T-cell (primary cell): ENCODE measurements at places on chromosomes 1 and 21. TPM values are rescaled to one million over a fixed set of nuclear protein-coding genes. Genes with fewer than 3 reads are reported as not detected.

GPATCH3 gene
- 28.6 TPM for total RNA-seq

GRCh38 chr1:51666478-51666877 is 49.6 kb downstream of the OSBPL9 start:
- DNase-seq = no peak

GRCh38 chr1:19448491-19449439 is 36.6 kb downstream of the CAPZB start:
- no peak for DNase-seq

DNA sequence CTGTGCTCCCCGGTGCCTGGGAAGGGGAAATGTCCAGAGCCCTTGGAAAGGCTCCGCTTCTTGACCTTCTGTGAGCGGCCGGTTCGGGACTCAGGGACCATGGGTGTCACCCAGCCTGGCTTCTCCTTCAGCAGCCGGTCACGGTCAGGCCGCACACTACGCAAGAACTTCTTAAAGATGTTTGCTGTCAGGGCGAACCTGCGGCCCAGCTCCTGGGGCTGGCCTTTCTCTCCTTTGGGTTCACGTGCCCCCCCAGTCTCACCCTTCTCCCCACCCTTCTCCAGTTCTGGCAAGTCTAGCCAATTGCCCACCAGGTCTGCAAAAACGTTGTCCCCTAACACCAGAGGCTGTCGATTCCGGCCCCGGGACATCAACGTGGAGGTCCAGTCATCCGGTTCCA is 12.1 kb downstream of the INKA2 start:
- DNase-seq = no peak

SPATA17 gene
- not detected for total RNA-seq

DNA sequence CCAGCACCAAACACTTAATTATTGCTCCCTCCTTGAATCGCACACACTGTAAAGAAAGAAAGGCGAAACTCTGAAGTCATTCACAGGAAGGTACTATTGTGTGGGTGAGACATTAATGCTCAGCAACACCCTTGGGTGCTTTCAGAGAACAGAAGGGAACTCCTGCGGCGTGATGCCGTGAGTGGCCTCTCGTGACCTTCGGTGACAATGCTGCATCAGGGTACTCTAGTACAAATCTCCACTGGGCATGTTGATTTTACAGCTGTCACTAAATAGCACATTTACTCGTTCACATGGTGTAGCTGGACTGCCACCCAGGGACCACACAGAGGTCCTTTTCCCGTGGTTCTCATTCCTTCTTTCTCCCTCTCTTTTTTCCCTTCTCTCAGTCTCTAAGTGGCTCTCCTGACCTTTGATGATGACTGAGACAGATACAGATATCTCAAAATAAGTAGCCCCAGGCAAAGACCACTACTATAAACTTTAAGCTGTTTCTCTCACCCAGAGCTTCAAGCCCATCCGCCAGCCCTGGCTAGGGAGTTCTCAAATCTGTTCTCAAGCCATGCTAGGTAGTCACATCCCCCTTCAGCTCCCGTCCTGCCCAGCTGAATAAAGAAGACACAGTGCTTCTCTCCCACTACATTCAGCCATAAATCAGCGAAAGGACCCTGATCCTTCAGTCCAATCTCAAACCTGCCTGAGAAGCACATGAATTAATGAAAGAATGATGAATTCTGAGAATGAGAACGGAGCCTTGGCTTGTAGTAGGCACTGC is 223.4 kb upstream of the FMN2 start:
- no peak for DNase-seq

- DNase-seq = no peak
Measured at GRCh38 chr1:228510101-228510802, 23.1 kb downstream of the RNF187 start.

GRCh38 chr1:23798662-23799142 is 1.9 kb downstream of the GALE start:
- DNase-seq = no peak

TMIGD3 gene
- total RNA-seq = not detected

GRCh38 chr1:229951856-229952534 is 115.0 kb upstream of the GALNT2 start:
- DNase-seq = no peak

- no peak for DNase-seq
Measured at GRCh38 chr1:14498839-14499238, 99.6 kb upstream of the KAZN start.

OR2L13 gene
- total RNA-seq = not detected

DNA sequence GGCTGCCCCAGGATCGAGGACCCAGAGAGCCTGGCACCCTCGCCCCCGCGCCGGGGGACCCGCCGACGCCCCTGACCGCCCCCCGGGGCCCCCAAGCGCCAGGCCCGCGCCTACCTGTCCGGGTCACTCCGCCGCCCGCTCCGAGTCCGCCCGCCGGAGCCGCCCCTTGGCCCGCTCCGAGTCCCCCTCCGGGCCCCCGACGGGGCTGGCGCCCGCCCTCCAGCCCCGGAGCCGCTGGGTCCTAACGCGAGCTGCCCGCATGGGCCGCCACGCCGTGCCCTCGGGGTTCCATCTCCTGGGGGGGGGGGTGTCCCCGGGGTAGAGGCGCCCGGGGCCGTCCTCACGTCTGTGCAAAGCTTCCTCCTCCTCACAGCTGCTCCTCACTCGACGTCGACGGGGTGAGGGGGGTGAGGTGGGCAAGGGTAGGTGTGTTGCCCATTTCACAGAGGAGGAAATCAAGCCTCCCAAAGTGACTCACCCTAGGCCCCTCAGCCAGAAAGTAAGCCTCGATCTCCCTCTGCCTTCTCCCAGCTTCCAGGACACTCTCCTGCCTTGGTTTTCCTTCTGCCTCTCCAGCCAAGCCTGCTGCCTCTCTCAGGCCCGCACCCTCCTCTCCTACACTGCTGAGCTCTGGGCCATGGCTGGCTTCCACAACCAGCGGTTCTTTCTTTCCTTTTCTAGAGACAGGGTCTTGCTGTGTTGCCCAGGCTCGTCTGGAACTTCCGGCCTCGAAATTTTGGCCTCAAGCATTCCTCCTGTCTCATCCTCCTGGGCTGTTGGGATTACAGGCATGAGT is at the start of gene MFAP2:
Gene MFAP2, minus strand, starts transcription at position 148 of the 796 bp plus-strand sequence. CDS start 2,347 bp downstream, outside the sequence.
- no peak for DNase-seq

TMEM200B gene
- total RNA-seq = not detected

MPL gene
- not detected for total RNA-seq

DNA sequence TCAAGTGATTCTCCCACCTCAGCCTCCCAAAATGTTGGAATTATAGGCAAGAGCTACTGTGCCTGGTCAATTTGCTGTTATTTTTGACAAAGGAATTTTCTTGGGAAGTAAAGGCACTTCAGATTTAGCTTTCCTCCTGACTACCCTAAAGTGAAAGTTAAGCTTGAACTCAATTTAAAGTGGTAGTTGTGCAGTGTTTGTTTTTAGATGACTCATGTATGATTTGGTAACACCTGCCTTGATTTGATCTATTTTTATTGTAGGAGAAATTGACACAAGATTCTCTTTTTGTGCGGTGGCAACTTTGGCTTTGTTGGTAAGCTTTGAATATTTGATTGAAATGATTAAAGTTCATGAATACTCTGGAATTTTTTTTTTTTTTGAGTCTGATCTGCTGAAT is 5.0 kb downstream of the RABGGTB start:
- DNase-seq = no peak

DNA sequence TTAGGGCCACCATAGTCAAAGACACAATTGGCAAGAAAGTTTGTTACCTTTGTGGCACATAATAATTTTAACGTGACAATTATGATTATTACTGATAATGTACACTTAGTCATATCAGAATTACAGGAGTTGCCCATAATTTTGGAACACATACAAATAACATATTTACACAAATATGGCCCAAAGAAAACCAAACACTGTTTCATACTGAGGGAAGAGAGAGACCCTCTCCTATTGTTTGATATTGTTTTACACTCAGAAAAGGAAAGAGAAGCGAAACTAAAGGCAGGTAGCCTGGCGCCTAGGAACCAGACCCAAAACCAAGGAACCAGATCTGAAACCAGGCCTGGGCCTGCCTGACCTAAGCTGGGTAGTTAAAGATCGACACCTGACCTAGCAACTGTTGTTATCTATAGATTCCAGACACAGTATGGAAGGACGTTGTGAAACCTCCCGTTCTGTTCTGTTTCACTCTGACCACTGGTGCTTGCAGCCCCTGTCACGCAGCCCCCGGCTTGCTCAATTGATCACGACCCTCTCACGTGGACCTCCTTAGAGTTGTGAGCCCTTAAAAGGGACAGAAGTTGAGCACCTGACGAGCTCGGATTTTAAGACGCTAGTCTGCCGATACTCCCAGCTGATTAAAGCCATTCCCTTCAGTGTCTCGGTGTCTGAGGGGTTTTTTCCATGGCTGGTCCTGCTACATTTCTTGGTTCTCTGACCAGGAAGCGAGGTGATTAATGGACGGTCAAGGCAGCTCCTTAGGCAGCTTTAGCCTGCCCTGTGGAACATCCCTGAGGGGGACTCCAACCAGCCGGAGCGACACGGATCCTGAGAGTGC is 27.9 kb downstream of the C1orf115 start:
- no peak for DNase-seq

DNA sequence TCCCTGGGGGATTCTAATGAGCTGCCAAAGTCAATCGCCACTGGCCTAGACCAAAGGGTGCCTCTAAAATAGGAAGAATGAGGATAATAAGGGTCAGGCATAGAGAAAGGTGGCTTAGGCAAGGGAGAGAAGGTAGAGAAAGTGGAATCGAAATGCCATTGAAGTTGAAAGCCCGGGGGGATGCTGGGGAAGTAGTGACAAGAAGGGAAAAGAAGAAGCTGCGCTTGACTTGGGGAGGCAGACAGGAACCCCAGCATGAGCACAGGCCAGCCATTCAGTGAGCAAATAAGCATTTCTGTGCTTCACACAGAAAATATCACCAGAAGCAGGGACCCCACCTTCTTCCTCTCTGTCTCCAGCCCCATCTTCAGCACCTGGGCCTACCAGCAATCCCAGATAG is 1.5 kb downstream of the CD2 start:
- no peak for DNase-seq

- no peak for DNase-seq
Measured at GRCh38 chr1:197782722-197783360, 7.6 kb upstream of the DENND1B start.

DNA sequence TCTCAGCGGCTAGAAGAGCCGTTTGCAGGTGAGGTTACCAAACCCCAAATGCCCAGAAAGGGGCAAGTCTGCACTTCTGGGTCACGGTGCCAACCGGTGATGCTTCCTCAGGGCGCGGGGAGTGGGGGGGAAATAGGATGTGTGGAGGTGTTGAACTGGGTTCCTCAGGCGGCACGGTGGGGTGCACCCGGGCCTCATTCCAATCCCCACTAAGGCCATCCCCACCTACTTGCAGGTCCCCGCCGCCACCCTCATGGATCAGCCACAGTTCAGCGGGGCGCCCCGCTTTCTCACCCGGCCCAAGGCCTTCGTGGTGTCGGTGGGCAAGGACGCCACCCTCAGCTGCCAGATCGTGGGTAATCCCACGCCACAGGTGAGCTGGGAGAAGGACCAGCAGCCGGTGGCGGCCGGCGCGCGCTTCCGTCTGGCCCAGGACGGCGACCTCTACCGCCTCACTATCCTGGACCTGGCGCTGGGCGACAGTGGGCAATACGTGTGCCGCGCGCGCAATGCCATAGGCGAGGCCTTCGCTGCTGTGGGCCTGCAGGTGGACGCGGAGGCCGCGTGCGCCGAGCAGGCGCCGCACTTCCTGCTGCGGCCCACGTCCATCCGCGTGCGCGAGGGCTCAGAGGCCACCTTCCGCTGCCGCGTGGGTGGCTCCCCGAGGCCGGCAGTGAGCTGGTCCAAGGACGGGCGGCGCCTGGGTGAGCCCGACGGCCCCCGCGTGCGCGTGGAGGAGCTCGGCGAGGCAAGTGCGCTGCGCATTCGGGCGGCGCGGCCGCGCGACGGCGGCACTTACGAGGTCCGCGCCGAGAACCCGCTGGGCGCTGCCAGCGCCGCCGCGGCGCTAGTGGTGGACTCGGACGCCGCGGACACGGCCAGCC is 3.9 kb downstream of the OBSCN start:
- DNase-seq = no peak

ZBTB8OS gene
- 41.2 TPM for total RNA-seq

HMCN1 gene
- total RNA-seq = 0.16 TPM

DNA sequence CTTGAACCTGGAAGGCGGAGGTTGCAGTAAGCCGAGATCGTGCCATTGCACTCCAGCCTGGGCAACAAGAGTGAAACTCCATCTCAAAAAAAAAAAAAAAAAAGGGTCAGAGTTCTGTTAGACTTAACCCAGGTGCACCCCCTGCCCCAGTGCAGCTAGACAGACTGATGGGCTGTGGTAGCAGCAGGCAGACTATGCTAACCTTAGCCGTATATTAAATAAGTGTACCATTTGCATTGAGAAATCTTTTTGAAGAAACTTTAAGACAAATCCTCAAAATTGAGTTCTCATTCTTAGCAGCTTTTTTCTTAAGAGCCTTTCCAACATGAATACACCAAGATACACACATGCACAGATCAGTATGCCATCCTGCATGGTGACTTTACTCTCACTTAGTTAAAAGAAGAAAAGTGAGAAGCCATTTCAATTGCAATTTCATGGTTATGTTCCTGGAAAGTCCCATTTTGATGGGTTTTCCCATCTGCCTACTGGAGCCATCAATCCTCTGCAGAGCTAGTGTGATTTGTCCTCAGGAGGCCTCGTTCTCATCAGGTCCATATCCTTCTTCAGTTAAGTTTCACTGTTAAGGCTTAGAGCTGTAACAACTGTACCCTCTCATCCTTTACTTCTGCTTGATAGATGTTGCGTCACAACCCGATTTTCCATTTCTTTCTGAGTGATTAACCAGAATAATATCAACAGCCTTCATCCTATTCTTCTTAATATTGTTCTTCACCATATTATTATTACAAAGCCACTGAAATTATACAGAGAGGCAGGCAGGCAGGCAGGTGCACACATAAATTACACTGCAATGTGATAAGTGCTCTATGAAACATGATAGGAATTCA is 7.3 kb downstream of the FCRLB start:
- no peak for DNase-seq

- DNase-seq = peak; percentile 58
Measured at GRCh38 chr1:154186177-154186576, 5.7 kb downstream of the TPM3 start.

DNA sequence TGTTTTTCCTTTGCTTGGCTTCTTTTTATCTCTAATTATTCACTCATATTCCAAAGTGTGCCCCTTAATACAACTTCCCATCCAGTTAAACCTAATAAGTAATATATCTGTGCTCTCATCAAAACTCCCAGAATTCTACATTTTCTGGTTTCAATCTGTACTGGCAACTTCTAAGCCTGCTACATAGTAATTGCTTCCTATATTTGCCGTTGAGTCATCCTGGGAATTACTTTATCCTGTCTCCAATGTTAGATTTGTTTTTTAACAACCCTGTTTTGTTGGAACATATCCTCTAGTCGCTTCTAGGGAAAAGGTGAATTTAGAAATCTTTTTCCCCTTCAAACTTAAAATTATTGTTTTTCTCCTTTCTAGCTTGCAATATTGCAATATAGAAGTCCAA is 620.5 kb upstream of the PKN2 start:
- no peak for DNase-seq

- DNase-seq = no peak
Measured at GRCh38 chr1:200247518-200247917, 162.3 kb downstream of the ZNF281 start.

DNA sequence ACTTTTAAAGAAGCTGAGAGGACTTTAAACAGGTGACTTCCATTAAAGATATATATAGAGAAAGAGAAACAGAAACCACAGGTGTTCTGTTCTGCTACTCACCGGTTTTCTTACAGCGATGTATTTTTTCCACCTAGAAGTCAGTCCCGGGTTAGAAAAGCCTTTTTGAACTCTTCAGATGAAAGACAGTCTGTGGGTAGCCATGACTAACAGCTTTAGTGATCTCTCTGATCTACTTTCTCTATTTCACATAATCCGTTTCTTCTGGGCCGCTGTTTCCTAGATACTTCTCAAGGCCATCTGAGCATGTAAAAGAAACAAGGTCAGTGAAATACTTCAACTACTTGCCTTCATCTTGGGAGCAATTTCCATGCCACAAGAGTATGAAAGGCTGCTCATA is 25.1 kb downstream of the WDR64 start:
- peak; percentile 9 for DNase-seq
